HCEC 1CT (cell line): ENCODE measurements at places on chromosomes 7 and 10.

- DNase-seq, result no peak
Measured at GRCh38 chr7:34454381-34454780, 203.6 kb upstream of the NPSR1 start.

DNA sequence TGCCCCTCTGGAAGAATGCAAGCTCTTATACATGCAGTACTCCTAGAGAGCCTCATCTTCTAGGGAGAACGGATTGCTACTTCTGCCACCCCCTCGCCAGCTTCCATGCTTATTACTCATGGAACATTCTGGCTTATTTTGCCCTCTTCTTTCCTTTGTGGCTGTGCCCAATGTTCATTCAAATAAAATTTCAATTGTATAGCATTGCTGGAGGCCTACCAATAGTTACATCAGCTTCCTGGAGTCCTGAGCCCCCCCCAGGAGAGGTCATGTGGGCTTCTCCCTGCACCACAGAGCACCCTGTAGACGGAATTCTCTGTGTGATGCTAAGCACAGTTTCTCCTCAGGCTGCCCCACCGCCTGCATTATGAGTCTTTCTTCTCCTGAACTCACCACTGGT lies 1094.0 kb downstream of the KCNMA1 start:
- no peak for DNase-seq

DNA sequence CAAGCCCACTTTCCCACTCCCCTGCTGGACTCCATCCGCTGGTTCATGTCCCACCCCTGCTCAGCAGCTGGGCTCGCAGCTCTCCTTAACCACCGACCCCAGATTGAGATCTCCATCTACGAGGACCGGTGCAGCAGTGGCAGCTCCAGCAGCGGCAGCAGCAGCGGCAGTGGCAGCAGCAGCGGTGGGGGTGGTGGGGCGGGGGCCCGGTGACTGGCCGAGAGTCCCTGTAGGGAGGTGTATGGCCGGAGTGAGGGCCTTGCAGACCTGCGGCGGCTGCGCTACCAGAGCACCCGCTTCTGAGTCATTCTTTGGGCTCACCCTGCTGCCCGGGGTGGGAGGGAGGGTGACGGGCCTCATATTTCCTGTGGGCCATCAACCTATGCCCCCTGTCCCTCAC lies 15.8 kb downstream of the GOLGA7B start:
- DNase-seq, result no peak

- DNase-seq, result no peak
Measured at GRCh38 chr7:11153694-11154093, 180.0 kb downstream of the PHF14 start.

- DNase-seq, result no peak
Measured at GRCh38 chr10:50544857-50545429, 78.8 kb downstream of the SGMS1 start.

- DNase-seq, result no peak
Measured at GRCh38 chr10:118581340-118581739, 14.1 kb downstream of the PRLHR start.

DNA sequence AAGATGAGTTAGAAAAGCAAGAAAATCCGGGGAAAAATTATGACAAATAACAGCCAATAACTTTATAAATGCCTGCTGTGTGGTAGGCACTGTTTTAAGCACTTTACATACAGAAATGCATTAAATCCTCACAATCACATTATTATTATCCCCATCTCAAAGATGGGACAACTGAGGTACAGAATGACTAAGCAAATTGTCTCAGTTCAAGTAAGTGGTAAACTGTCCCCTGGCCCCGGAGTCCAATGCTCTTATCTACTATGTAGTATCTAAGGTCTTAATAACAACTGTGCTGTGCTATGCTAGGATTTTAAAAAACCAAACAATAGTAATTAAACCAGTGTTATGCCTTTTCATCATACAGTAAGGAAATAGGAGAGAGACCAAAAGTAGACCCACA lies 105.6 kb downstream of the RTKN2 start:
- no peak for DNase-seq

DNA sequence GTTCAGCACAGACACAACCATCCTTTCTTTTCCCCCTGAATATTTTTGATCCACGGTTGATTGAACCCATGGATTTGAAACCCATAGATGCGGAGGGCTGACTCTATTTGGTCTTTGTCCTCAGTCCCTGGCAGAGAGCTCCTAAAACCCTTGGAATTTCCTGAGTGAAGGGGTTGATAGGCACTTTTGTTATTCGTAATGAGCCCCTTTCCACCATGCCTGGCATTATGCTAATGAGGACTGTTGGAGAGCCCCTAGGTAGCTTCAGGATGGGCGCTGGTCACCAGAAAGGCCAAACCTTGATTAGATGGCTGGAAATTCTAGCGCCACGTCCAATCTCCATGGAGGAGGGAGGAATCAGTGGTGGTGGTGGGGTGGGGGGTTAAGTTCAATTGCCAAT lies 205.8 kb upstream of the GRB10 start:
- no peak for DNase-seq

DNA sequence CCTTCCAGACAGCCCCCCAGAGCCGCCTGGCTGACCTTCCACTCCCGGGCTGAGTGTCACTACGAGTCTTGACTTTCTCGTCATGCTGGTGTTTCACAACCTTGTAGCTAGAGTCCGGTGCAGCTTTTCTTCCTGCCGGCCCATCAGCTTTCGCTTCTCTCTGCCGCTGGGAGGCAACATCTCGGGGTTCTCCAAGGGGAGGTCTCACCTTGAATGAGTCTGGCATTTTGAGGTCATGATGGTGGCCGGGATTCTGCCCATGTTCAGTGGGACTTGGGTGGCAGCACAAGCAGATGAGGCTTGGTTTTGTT lies 285.2 kb downstream of the CAMK1D start:
- no peak for DNase-seq

- DNase-seq, result no peak
Measured at GRCh38 chr7:142097571-142097970, 13.9 kb upstream of the MGAM2 start.

- no peak for DNase-seq
Measured at GRCh38 chr10:48414160-48414559, 107.7 kb downstream of the MAPK8 start.

DNA sequence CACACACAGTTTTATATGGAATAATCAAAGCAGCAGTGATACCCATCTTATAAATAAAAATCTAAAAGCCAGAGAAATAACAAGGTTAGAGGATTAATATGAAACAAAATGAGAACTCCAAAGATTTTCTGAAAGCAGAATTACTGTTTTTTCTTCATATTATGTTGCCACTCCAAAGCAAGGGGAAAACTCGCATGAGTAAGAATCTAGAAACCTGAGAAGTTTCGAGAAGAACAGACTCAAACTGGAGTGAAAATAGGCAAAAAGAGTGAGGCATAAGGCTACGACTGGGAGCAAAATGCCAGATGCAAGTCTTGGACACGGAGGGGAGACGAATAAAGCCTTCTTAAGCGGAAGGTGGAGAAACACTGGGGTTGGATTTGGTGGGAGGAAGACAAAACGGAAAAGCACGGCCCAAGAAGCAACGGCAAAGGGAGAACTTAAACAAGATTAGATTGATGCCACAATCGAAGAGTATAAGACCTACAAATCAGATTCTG lies 923 bp downstream of the TNPO3 start:
- DNase-seq, result peak; percentile 7

DNA sequence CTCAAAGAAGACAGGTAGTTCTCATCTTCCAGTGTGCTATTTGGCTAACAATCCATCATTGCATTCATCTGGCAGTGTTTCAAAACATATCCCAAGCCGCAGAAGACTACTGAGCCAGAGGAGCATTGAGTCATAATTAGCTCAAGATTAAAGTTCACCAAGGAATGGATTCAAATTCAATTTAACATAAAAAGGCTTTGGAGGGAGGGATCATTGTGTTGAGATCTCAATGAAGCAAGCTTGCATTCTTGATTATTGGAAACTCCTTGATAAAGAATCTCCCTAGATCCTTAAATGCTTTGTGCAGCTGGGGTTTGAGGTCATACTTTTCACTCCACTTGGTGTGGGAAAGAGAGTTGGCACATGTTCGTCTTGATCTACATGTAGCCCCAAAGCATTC lies 142.8 kb upstream of the SEMA3A start:
- DNase-seq, result peak; percentile 74

DNA sequence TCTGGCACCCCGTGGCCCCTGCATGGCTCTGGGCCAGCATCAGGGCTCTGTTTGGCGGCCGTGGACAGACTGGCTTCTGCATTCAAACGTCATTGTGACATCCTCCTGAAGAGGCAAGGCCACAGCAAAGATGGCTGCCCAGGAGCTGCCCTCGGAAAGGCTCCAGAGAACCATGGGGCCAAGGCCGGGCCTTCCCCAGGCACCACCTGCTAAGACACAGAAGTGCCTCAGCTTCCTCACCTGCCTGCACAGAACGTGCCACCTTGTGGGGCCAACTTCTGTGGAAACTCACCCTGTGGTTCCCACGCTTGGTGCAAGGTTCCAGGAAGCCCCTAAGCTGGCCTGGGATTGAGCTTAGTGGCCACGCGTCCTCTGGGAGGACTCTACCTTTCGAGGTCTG lies 396.9 kb downstream of the PTPRN2 start:
- no peak for DNase-seq

GRCh38 chr10:62981096-62981495 lies 152.0 kb upstream of the NRBF2 start:
- no peak for DNase-seq

GRCh38 chr10:112209684-112210131 lies 26.1 kb upstream of the GPAM start:
- DNase-seq, result no peak

- DNase-seq, result no peak
Measured at GRCh38 chr10:122630526-122630925, 69.1 kb downstream of the C10orf120 start.

DNA sequence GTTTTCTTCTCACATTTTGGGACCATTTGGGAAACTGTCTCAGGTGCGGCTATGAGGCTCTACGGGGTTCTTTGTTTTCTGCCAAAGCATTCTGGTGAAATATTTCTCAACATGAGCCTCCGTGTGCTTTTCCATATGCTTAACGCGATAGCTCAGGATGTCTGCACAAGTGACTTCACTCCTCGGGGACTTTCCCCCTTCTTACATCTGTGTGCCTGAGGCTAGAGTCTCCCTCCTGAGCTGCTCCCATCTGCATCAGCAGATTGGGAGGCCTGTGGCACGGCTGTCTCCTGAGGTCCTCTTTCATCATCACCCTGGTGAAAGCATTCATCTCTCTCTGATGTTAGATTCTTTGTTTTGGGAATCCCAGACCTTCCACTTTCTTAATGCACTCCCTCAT lies 1190.9 kb downstream of the TYW1 start:
- DNase-seq, result no peak

- no peak for DNase-seq
Measured at GRCh38 chr10:47303866-47304265, 3.9 kb downstream of the GDF10 start.

DNA sequence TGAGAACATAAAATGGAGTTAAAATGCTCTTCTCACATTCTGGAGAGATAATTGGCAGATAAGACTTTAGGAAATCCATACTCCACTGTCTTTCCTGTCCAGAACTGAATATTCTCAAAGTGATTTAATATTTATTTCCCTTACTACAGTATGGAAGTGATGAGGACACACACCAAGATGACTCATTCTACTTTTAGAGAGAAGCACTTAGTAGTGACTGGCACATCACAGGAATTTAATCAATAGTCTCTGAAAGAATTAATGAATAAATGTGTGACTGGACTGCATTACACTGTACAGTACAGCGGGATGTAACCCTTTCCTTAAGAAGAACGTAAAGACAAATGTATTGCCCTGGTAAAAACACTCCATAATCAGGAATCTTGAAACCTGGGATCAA lies 116.7 kb downstream of the SEMA3E start:
- peak; percentile 61 for DNase-seq

GRCh38 chr7:8362723-8363369 lies 70.6 kb upstream of the NXPH1 start:
- DNase-seq, result no peak

DNA sequence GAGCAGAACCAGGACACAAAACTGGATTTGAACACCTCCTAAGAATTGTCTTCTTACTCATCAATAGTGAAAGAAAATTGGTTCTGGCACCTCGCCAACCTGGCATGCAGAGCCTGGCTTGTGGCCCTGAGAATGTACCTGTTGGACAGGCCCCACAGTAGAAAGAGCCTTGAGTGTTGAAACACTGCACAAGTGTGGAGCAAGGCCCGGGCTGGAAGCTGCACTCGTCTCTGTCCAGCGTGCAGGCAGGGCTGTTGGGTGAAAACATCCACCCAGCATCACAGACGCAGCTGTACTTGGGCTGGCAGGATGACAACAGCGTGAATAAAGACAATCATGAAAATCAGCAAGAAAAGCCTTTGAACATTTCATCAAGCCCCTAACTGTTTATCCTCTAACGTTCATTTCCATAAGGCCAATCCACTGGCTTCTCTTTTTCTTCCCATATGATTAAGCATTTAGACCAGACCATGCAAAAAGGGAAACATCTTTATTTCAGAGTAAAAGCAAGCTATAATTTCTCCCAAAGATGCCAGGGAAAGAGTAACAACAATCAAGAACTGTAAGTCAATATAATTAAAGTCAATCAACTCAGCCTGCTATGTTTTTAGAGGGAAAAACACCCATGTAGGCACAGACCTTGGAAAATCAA lies 15.6 kb downstream of the CUBN start:
- DNase-seq, result no peak

DNA sequence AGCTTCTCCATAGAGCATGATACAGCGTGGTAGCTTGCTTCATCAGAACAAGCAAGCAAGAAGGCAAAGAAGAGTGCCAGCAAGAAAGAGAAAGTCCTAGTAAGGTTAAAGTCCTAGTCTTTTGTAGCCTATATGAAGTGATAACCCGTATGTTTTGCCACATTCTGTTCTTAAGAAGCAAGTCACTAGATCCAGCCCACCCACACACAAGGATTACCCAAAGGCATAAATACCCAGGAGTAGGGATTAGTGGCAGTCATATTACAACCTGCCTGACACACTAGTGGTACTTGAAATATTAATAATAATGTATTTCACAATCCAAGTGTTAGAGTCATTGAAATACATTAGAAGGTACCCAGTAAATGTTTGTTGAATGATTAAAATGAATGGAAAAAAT lies 285.5 kb downstream of the HPSE2 start:
- DNase-seq, result no peak

GRCh38 chr10:12194752-12195271 lies 879 bp downstream of the NUDT5 start:
- DNase-seq, result peak; percentile 22

GRCh38 chr10:3099291-3100092 lies 32.1 kb downstream of the PFKP start:
- peak; percentile 88 for DNase-seq

GRCh38 chr7:73972614-73973013 lies 55.4 kb upstream of the ELN start:
- DNase-seq, result no peak

DNA sequence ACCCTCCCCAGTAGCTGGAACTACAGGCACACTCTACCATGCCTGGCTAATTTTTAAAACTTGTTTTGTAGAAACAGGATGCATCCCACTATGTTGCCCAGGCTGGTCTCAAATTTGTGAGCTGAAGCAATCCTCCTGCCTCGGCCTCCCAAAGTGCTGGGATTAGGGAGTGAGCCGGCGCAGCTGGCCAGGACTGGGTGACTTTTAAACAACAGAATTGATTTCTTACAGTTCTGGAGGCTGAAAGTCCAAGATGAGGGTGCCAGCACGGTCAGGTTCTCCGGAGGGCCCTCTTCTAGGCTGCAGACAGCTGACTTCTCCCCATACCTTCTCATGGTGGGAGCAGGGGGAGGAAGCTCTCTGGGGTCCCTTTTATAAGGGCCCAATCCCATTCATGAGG lies 75.2 kb upstream of the CHST15 start:
- no peak for DNase-seq
